Activated naive CD4-positive, alpha-beta T cell treated with anti-CD3 and anti-CD28 coated beads for 36 hours (primary cell): ENCODE measurements at places on chromosomes 11 and 22.

- no peak for DNase-seq
Observed at GRCh38 chr22:27129266-27129665, 471.9 kb downstream of the MIAT start.

DNA sequence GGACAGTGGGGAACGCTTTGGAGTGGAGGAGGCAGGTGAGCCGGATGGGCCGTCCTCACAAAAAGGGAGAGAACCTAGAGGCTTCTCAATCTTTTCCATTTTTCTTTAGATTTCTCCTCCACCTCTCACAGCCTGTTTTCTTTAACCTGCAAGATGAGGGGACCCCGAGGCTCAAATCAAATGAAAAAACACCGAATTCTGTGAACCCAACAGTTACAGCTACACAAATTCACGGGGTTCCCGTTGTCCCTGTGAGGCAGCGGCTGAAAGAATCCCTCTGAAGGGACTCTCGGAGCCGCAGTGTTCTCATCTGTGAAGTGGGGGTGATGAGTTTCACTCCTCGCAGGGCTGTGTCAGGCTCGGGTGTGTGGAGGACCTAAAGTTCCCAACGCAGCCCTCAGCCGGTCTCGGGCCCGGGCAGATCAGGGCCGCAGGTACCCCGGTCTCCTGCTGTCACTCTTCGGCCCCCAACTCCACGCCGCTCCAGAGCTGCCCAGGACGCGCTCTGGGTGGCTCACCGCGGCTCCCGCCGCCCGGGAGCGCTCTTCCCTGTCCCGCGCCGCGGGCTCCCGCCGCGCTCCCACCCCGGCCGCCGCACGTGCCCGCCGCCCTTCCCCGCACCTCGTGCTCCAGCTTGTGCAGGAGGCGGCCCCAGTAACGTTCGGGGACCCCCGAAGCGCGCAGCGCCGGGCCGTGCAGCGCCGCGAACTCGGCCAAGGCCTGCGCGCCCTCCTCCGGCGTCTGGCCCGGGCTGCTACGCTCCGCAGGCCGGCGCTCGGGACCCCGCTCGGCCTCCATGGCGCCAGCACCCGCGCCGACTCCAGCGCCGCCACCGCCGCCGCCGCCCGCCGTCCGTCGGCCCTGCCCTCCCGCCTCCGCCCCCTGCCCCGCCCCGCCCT lies at the start of gene TTLL12:
Gene TTLL12, minus strand, starts transcription at position 863 of the 899 bp plus-strand sequence. Its CDS starts 65 bp downstream, at position 798.
- peak; percentile 53 for DNase-seq

GRCh38 chr11:84390441-84391078 lies 1104.4 kb upstream of the CCDC90B start:
- no peak for DNase-seq

GRCh38 chr22:30314915-30315314 lies 11.8 kb downstream of the TBC1D10A start:
- DNase-seq = peak; percentile 76

DNA sequence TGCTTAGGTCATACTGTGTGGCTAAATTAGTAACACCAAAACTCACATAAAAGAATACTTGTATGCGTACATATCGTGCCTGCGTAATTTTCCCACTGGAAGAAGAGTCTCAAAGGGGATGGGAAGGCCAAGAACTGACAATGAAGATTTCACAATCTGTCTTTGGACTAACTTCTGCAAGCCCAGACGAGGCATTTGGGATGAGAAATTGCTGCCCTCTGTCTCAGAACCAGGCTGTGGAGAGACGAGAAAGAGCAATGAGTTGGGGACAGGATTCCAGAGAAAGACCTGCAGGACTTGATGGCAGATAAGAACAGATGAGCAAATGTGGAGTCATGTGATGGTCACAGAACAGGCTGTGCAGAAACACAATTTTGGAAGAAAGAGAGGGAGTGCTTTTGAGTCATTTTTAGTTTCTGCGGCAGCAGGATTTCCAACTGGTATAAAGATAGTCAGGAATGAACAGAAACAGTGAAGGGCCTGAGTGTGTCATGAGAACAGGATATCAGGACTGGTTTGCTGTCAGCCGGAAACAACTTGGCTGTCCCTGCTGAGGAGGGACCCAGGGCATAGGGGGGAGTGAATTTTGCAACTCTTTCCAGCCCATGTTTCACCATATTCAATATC lies 82.7 kb upstream of the CTSC start:
- no peak for DNase-seq

DNA sequence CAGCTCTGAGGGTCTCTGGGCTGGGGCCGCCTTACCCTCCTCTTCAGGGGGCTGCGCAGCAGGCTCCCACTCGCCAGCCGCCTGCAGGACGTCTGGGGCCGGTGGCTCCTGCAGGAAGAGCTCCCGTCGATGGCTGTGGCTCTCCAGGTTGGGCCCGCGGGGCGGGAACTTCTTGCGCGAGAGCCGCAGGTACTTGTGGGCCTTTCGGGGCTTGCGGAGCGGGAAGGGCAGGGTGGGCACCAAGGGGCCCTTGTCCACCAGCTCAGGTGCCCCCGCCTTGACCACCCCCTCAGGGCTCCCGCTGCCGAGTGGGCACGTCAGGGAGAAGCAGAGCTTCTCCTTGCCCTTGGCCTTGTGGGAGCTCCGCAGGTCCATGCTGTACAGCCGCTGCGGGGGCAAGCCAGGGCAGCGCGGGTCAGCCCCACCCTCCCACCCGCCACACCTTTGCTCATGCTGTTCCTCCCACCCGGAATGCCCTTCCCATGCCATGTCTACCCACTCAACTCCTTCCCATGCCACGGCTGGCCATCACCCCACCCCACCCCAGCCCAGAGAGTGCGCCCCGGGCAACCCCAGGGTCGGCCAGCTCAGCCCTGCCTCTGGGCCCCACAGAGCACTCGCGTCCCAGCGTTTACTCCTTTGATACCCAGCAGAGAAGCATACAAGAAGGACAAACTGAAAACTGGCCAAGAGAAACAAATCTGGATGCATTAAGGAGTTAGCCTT lies 18.0 kb downstream of the CBX7 start:
- no peak for DNase-seq

- no peak for DNase-seq
Observed at GRCh38 chr22:47392729-47393128, 630.3 kb downstream of the TBC1D22A start.

DNA sequence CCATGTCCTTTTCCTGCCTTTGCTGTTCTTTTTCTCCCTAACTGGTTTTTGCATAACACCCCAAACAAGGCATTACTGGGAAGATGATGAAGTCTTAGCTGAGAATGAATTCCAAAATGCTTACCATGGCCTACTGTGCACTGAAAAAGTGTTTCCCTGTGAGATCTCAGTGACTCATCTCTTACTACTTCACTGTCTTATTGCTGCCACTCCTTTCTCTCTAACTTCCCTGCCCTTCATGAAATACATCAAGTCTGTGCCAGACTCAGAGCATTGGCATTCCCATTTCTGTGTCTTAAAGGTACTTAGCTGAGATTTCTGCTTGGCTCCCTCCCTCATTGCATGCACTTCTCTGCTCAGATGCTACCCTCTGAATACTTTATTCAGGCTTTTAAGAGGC lies 49.1 kb upstream of the MUC15 start:
- no peak for DNase-seq

GRCh38 chr11:69515271-69516245 lies 34.1 kb downstream of the LINC01488 start:
- DNase-seq = no peak

- DNase-seq = no peak
Observed at GRCh38 chr22:46008291-46008690, 31.3 kb upstream of the WNT7B start.

DNA sequence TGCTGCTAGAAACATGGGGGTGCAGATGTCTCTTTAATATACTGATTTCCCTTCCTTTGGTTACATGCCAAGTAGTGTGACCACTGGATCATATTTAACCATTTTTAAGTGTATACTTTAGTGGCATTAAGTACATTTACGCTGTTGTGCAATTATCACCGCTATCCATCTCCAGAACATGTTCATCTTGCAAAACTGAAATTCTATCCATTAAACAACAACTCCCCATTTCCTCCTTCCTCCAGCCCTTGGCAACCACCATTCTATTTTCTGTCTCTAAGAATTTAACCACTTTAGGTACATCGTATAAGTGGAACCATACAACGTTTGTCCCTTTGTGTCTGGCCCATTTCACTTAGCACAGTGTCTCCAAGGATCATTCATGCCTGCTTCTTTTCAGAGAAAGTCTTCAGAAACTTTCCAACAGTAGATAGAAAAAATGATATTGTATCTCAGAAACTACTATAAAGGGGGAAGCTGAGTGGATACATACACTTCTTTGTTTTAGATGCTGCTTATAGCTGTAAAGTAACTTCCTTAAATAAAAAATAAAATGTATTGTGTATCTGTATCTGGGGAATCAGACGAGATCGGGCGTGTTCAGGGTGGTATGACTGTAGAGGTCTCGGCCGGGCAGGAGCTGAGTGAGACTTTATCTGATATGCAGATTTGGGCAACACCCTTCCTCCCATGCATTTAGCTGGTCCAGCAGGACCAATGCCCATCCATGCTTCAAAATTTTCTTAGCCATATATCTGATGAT lies 44.6 kb upstream of the ZBED5 start:
- DNase-seq = no peak

GRCh38 chr11:64340671-64341335 lies 799 bp downstream of the CCDC88B start:
- DNase-seq = peak; percentile 86

DNA sequence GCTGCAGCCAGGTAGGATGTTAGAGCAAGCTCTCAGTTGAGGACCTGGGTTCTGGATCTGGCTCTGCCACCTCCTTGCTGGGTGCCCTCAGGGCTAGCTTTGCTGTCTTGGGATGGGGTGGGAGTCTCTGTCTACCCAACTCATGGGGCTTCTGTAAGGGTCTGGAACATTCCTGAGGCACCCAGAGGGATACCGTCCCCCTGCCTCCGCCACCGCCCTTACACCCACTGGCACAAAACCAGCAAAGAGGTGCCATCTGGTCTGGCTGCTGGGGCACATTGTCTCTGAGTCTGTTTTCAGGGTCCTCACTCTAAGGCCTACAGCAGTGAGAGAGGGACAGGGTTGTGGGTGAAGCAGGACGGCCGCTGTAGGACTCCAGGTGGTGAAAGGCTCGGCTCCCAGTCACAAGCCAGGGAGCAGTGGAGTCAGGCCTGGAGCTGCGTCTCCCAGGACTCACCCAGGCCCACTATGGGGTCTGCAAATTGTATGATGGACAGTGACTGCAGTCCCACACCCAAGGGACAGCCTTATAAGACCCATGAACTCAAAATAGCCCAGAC lies 84.9 kb downstream of the MORC2 start:
- no peak for DNase-seq

- DNase-seq = no peak
Observed at GRCh38 chr11:46463701-46464421, 72.3 kb upstream of the CHRM4 start.

GRCh38 chr22:37233751-37234631 lies 10.1 kb downstream of the RAC2 start:
- peak; percentile 20 for DNase-seq

- no peak for DNase-seq
Observed at GRCh38 chr11:27563201-27563600, 56.6 kb upstream of the LIN7C start.

- no peak for DNase-seq
Observed at GRCh38 chr11:134466156-134466555, 54.1 kb upstream of the B3GAT1 start.

GRCh38 chr22:43897751-43898261 lies 6.0 kb upstream of the PNPLA5 start:
- DNase-seq = no peak

GRCh38 chr11:11318461-11318860 lies 34.6 kb downstream of the CSNK2A3 start:
- no peak for DNase-seq

DNA sequence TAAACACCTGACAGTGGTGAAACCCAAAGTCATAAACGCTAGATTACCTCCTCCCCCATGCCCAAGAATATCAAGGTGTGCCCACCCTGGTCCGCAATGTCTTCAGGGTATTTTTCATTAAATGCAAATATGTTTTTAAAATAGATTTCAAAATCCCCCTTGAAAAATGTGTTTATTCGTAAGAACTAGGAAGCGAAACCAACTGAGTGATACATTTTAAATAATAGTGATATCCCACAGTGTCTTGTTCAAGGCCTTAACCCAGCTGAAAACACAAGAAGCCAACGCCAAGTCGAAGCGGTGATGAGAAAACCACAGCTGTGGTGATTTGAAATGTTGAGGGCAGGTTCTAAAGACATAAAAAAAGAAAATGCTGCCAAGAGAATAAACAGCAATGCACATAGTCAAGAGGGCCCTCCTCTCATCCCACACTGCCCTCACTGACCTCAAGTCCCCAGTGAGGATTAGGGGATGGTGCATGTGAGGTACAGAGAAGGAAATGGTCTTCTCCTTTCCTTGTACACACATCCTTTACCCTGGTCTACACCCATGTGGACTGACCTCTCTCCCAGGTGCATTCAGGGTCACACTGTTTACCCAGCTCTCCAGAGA lies 25.5 kb downstream of the KCNJ1 start:
- DNase-seq = no peak

DNA sequence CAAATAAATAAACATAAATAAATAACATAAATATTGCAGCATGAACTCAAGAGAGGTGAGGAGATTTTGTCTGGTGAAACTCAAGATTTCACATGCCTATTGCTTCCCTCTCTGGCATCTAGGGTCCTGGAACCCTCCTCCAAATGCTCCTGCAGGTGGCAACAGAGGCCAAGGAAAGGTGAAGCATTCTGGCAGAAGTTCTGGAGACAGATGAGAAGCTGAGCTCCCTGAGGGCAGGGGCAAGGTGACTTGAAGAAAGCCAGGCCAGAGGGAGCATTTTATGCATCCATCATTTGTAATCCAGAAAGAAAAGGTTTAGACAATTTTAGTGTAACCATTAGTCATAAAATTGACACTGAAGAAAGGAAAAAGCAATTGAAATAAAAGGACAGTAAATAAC lies 64.9 kb downstream of the ENDOD1 start:
- peak; percentile 89 for DNase-seq

DNA sequence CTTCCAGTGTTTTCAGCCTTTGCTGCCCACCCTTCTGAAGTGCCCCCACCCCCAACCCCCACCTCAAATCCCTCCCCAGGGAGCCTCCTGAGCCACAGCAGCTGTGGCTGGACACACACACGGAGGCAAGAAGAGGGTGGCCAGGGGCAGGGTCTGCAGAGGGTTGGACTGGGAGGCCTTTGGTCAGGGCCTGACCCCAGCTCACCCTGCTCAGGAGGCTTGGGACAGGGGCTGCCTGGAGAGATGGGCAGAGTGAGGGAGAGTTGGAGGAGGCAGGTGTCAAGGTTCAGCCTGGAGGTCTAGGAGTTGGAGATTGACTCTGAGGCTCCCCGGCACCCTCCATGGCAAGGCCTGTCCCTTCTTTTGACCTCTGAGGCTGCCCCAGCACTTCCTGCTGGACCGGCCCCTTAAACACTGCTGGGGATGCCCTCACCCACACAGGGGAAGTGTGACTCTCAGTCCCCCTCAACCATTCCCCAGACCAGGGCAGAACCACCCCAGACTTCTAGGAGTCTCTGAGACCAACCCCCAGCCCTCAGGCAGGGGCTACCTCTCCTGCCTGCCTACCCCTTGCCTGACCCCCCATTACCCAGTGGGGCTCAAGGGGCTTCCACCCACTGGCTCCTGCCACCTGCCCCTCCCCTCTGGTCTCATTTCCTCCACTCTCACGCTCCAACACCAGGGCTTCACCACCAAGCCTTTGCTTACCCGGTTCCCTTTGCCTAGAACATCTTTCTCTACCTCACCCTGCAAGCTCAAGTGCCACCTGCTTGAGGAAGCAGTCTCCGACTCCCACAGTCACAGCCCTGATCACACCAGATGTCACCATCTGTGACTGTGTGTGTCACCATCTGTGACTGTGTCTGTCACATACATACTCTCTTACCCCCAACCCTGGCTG lies 8.6 kb downstream of the ARAP1 start:
- no peak for DNase-seq
